Fibroblast of skin of left biceps (primary cell): ENCODE measurements at places on chromosomes 16 and 17.

GRCh38 chr16:57658878-57659674 lies 9.0 kb upstream of the ADGRG3 start:
- no peak for DNase-seq

DNA sequence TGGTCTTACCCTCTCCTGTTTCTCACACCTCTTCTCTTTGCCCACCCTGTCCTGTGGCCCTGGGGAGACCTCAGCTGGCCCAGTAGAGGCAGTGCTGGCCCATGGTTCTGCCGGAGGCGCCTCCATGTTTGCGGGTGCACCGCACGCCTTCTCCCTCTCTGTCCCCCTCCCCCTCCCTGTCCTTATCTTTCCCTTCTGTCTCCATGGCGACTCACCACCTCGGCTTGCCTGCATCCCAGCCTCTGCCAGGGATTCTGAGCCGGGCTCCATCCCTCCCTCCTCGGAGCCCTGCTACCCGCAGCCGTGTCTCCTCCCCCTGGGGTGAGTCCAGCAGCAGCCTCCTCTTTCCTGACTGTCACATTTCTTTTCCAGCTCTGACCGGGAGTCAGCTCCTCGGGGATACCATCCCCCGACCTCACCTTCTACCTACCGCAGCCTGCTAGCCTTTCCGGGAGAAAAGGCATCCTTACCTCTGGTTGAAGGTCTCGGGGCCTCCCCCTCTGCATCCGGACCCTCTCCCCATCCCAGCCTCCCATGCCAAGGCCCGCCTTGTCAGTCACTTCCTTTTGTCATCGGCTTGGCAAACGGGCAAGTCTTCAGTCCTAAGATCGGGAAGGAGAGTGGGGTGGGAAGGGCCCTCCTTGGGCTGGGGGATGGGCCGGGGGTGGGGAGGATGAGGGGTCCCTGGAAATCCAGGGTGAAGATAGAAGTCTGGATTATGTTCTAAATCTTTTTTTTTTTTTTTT lies at the start of gene RNF112:
TSS of gene RNF112 (plus strand) at position 358 of the 746 bp plus-strand sequence. CDS start at position 535, 177 bp downstream.
- DNase-seq = no peak

- no peak for DNase-seq
Observed at GRCh38 chr17:6108987-6109386, 38.8 kb downstream of the WSCD1 start.

DNA sequence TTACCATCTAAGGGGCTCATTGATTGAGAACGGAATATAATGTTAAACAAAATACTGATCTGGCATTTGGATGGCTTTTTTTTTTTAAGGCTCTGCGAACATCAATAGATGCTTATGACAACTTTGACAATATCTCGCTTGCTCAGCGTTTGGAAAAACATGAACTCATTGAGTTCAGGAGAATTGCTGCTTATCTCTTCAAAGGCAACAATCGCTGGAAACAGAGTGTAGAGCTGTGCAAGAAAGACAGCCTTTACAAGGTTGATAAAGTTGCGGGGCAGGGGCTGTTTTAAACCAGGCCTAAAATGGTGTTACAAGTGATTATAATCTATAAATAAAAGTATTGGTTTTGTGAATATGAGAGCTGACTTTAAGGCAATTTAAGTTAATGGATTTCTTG lies 22.3 kb downstream of the PTRH2 start:
- no peak for DNase-seq

DNA sequence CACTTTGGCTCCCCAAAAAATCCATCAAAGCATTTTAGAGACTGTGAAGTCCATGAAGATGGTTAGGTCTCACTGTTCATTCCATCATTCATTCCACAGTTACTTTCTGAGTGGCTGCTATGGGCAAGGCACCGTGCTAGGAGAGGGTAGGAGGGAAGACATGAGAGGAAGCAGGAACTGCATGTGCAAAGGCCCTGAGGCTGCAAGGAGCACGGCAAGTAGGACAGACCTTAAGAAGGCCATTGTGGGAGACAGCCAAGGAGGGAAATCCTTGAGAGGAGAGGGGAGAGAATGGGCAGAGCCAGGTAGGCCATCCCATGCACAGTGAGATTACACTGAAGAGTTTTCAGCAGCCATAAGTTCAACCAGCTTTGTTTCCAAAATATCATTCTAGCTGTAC lies 196.2 kb upstream of the DYNLRB2 start:
- DNase-seq = no peak

GRCh38 chr17:39867880-39868553 lies at the start of gene ZPBP2:
Gene ZPBP2 (plus strand): TSS chr17:39868202. CDS start chr17:39868355, 153 bp downstream.
- DNase-seq = no peak

DNA sequence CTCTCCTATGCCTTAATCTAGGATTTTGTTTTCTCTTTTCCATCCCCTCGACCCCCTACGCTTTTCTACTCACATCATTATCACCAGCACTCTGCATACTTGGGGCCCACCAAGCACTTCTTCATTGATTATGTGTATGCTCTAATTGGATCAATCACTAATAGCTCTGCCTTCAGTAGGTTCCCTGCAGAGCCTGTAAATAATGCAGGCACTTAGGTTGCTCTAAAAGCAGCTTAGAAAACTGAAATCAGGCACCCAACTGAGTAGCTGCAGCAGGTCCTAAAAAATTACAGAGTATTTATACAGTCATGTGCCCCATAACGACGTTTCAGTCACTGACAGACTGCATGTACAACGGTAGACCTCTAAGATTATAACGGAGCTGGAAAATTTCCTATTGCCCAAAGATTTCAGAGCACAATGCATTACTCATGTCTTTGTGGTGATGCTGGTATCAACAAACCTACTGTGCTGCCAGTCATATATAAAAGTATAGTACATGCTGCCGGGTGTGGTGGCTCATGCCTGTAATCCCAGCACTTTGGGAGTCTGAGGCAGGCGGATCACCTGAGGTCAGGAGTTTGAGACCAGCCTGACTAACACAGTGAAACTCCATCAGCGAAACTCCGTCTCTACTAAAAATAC lies 280.4 kb downstream of the HS3ST3B1 start:
- no peak for DNase-seq

DNA sequence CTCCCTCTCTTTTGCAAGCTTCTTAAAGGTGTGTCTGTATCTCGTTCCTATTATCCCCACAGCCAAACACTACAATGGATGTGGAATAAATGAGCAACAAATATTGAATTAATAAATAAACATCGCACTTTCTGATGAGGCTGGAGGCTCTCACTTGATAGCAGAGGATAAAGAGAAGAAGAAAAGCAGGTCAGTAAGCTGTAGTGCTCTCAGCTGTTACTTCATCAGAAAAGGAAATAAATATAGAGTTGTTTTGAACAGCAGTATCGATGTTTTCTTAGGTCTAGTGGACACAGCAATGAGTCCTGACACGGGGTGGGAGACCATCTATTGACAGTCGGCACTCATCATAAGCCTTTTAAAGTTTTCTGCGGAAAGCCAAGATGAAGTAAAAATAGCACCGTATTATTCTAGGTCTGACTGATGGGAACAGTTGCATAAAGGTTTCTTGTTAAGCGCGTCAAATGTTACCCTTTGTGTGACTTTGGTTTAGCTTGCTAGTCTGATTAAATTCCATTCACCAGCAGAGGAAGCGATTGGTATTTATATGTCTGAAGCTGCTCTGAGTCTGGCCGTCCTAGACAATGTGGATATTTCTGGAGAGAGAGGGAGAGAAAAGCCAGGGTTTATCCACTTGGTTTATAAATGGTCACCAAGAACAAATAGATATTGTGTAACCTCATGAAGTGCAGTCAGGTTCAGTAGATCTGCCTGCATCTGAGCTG lies 646.1 kb downstream of the CDH11 start:
- DNase-seq = no peak

- DNase-seq = no peak
Observed at GRCh38 chr16:8946544-8946943, 17.2 kb downstream of the USP7 start.

- DNase-seq = no peak
Observed at GRCh38 chr17:16406742-16407674, 8.4 kb upstream of the TRPV2 start.

DNA sequence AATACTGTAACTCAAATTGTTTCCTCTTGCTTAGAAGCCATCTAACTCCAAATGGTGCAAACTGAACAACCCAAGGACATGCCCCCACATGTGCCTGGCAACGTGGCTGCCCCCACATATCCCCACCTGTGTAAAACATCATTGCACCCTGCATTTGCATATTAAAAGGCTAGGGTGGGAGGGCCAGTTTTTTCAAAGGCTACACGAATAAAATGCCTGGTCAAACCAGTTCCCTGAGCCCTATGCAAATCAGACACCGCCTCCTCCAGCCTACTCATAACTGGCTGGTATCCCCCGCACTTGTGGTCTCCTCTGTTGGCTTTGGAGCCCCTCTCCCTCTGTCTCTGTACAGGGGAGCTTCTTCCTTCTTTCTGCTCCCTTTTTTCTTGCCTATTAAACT lies 26.7 kb downstream of the C16orf54 start:
- no peak for DNase-seq
